Stimulated activated CD4-positive, alpha-beta T cell treated with anti-CD3 and anti-CD28 coated beads, Interleukin-4, amount 100 ng/mL, for 48 hours (primary cell): ENCODE measurements at places on chromosomes 1 and 21.
A peak's percentile ranks its signal among the peaks of the same experiment; 100 is the strongest.

- no peak for DNase-seq
Observed at GRCh38 chr21:28216976-28217523, 775.6 kb downstream of the LTN1 start.

GRCh38 chr1:181148636-181149035, 60.1 kb downstream of the IER5 start:
- no peak for DNase-seq

DNA sequence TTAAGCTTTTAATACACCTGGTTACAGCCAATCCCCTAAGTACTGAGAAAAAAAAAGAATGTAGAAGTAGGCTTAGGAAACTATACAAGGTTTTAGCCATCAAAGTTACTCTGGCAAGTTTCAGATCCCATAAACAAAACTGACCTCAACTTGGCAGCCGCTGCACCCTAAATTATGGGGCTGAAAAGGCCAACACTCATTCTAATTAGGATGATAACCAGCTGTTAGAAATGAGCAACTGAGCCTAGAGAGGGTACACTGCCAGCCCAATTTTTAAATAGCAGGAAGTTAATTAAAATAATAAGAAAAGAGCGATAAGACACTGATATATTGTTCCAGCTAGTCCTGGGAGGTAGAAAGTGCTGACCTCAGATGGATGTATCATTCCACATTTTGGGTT, 105.7 kb upstream of the VAV3 start:
- no peak for DNase-seq

- DNase-seq, result no peak
Observed at GRCh38 chr1:26474818-26475217, 2.6 kb downstream of the HMGN2 start.

DNA sequence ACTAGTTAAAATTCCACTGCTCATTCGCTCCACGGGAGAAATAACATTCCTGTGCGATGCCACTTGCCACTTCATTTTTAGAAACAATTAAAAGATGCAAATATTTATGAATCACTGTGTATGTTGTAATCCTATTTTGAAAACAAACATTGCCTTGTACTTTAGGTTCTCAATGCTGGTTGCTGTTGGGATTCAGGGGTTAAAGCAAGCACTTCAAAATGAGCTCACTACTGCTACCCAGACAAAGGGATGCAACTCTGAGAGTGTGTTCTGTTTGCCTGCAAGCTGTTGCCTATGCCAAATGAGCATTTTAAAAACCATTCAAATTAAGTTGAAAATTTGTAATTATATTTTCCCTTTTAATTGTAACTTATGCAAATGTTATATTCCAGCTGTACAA, 87.5 kb downstream of the RWDD3 start:
- no peak for DNase-seq

DNA sequence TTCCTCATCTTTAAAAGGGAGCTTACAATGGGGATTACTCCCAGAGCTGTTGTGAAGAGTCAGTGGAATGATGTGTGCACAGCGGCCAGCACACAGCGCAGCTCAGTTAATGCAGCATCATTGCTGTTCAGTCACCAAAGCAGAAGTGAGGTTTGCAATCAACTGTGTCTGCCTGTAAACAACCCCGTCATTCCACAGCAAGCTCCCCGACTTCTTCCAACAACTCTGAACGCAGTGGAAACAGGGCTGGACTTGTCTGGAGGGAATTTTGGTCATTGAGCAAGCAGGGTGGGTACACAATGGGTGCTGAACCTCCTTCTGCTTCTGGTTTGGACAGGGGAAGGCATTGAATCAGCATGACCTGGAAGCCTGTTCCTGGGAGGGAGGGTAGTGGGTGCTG, 347.4 kb downstream of the PTPRU start:
- no peak for DNase-seq

- DNase-seq, result no peak
Observed at GRCh38 chr1:27380766-27381733, 2.1 kb downstream of the CD164L2 start.

- DNase-seq, result no peak
Observed at GRCh38 chr1:79845936-79846335, 839.4 kb upstream of the ADGRL4 start.

DNA sequence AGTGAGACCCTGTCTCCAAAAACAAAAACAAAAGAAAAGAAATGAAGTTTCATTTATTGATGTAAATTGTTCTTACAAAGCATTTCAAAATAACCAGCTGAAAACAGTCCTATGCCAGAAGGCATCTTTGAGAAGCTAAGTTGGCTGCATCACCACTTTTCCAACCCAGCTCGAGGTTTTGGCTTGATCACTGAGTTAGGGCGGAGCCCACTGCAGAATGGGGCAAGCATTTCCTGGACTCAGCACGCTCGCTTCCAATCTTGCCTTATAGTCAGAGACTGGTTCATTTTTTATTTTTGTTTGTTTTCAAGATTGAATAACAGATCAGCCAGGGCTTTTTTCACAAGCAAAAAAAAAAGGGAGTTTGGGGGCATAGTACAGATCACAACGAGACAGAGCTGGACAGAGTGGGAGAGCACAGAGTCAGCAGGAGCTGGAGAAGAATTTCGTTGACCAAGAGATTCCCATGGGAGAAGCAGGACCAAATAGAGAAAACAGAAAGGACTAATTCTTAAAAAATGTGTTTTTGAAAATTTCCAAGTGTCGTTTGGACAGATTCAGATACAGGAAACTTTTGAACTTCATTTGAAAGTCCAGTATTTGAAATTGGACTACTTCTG, 23.5 kb upstream of the COL6A1 start:
- DNase-seq, result no peak

DNA sequence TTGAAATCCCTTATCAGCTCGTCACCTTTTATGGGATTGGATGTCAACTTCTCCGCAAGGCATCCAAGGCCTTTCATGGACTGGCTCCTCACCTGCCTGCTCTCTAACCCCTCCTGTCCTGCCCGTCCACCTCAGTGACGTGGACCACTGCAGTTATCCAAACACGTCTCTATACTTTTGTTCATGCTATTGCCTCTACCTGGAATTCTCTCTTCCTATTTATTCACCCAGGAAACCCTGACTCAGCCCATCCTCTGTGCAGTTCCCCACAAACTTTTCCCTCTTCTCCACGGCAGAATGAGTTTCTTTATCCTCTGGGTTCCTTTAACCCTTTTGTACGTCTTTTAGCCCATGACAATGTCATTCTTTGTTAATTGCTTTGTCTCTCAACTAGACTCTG, 5.1 kb upstream of the UTP25 start:
- DNase-seq, result no peak

DNA sequence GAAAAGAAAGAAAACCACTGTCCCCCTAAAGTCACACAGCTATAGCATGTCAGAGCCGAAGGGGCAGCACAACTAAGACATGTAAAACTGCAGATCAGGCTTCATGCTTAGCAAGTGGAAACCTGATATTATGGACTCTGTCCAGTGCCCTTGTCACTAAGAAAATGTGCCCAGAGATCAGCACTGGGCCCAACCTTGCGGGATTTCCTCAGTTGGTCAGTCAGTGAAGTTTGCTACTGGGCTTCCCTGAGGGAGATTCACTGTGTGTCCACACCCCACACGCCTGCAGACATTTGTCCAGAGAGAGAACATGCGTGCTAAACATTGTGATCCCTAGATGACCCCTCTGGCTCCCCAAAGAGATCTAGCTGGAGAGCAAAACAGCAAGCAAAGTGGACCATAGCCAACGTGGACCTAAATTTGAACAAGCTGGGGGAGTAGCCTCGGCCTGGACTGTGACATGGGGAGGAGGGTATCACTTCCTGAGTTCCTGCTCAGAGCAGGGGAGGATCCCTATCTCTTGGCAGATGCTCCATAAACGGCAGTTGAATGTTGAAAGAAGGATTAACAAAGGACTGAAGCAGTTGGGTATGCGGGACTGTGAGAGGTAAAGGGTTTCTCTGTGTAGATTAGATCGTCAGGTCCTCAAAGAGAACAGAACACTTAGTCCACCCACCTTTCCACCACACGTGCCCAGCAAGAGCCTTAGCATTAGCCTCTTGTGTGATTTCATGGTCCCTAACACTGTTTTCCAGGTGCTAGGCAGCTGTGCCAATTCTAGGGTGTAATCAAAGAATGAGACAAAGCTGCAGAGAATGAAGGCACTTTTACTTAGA, 53.6 kb downstream of the GLUL start:
- DNase-seq, result no peak

- no peak for DNase-seq
Observed at GRCh38 chr1:65881067-65881594, 88.4 kb downstream of the PDE4B start.

DNA sequence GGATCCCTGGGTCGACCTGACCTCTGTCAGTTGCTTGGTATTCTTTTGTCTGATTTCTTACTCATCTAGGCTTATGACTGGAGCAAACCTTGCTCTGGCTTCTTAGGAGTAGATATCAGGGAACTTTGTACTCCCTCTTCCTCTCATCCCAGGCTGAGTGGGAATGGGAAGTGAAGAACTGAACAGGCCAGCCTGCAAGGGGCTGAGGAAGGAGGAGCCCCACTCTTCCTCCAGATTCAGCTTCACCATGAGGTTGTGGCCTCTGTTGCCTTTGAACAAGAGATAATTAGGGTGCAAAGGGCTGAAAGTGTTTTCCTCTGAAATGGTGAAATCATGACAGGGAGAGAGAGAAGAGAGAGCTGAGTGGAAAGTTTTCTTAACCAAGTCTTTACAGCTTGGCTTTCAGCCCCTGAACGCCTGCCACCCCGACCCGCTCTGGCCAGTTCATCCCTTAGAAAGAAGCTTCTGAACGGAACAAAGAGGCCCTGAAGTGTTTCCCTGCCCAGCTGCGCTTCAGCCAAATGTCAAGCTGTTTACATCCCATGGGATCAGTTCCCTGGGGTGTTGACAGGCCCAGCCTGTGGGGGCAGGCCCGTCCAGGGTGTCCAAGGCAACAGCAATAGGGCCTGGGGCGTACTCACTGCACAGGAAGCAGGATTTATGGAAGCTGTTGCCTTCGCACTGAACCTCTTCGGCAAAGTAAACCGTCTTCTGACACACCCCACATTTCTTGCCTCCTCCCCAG, 11.2 kb downstream of the CSRP1 start:
- DNase-seq, result no peak

GRCh38 chr1:181208083-181208482, 119.6 kb downstream of the IER5 start:
- no peak for DNase-seq

DNA sequence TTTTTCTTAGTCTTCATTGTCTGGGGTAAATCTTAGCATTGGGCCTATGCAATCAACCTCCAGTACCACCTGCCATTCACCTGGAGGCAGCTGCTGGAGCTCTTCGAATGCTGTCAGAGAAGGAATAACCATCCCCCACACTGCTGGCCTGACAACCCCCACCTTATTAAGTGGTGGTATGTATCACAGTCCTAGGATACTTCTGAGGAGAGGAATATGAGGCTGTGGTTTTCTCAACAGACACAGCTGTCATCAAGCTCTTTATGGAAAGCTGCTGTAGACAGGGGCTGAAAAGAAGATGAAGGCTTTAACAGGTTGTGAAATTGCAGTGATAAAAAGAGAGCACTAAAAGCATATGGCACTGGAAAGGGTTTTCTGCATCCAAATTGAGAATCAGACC, 61.7 kb downstream of the TSEN15 start:
- no peak for DNase-seq

GRCh38 chr21:27047283-27047657, 80.4 kb upstream of the ADAMTS5 start:
- no peak for DNase-seq

DNA sequence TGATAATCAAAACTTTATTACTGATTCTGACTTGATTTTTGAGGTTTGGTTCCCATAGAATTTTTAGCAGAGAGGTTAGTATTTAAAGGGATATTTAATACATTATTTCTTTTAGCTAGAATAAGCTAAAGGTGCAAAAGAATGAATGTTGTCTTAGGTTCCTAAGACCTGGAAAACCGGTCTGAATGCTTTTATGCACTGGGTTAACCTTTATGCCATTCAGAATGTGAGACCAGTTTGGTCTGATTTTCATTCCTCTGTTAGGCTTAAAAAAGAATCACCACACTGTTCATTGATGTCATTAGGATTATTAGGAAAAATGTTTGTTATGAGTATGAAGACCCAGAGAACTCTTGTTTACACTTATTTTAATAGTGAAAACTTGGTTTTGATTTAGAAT, 30.1 kb downstream of the RAP1A start:
- DNase-seq, result no peak

DNA sequence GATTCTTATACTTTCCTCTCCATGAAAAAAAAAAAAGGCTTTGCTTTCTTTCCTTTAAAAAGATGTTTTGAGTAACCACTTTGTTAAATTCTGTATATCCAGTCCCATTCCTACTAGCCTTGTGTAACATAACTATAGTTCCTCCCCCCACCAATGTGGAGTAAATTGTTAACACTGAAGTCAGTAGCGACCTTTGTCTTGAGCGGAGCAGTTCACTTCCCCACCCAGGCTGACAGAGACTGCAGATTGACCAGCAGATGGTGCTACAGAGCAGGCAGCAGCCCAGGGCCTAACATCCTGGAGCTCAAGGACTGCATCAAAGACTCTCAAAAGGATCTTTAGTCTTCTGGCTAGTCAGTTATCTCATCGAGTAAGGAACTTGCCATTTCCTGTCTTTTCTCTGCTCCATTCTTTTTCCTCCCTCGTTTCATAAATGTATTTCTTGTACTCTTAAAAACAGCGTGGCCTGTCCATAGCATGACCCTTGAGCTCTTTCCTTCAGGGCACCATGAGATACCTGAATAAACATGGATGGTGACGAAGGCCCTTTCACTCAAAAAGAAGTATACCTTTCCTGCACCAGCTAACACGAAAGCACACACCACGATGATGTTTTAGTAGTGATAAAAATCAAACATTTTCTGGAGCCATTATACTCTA, 503.5 kb upstream of the PKN2 start:
- peak; percentile 54 for DNase-seq

- DNase-seq, result no peak
Observed at GRCh38 chr1:219703368-219703639, 90.4 kb upstream of the ZC3H11B start.

DNA sequence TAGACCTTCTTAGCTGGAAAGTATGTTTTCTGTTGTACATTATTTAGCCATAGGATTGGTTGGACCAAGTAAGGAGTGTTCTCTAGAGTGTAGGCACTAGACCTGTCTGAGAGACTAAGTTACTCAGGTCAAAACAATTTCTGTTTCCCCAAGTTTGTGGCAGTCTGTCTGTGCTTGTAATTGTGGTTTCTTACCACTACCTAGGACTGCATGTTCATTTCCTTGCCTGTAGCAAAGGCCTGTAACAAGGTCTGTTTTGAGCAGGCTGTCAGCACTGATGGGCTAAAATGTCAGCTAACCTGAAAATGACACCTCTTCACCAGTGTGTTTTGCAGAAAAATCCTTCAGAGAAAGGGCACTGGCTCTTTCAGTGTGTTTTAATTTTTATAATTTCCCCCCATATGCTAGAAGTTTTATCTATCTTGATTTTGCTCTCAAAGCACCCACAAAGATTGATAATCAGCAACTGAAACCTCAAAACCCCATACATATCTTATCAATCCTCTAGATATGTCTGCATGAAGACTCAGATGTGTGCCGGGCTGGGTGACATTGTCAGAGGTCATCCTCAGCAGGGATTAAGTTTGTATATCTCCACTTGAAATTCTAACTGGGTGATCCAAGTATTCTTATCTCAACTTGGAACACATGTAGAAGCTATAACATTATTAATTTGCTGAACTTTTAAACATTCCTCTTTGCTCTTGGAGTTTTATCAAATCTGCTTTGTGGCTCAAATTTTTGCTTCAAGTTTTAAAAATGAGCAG, 50.7 kb upstream of the ST6GALNAC3 start:
- no peak for DNase-seq
